ENCODE measurements at places on chromosomes 5 and 9. TPM values are rescaled to one million over a fixed set of nuclear protein-coding genes. Genes with fewer than 3 reads are reported as not detected.

DNA sequence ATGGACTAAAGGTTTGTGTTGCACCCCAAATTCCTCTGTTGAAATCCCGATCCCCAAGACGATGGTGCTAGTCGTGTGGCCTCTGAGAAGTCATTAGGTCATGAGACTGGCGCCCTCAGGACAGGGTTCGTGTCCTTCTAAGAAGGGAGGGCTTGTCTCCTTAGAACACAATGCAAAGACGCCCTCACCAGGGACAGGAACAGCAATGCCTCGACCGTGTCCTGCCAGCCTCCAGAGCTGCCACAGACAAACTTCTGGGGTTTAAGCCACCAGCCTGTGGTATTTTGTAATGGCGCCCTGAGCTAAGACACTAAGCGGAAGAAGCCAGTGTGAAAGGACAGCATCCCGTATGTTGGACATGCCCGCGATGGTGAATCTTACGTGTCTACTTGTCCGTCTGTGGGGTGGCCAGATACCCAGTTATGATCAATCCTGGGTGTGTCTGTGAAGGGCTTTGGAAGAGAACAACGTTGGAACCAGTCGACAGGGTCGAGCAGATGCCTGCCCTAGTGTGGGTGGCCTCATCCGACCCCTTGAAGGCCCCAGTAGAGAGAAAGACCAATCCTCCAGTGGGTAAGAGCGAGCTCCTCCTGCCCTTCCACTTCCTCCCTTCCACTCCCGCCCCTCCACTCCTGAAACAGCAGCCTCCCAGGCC, 279.2 kb upstream of the IRX2 start:
- H3K36me3 ChIP-seq: no peaks in the 10 kb centered on the region
- H3K4me3 ChIP-seq: no peak overlapping the region
- peaks cover 2% of the 10 kb centered on the region for H3K27me3 ChIP-seq
- no peak overlapping the region for H3K27ac ChIP-seq
- DNase-seq: no peak

DNA sequence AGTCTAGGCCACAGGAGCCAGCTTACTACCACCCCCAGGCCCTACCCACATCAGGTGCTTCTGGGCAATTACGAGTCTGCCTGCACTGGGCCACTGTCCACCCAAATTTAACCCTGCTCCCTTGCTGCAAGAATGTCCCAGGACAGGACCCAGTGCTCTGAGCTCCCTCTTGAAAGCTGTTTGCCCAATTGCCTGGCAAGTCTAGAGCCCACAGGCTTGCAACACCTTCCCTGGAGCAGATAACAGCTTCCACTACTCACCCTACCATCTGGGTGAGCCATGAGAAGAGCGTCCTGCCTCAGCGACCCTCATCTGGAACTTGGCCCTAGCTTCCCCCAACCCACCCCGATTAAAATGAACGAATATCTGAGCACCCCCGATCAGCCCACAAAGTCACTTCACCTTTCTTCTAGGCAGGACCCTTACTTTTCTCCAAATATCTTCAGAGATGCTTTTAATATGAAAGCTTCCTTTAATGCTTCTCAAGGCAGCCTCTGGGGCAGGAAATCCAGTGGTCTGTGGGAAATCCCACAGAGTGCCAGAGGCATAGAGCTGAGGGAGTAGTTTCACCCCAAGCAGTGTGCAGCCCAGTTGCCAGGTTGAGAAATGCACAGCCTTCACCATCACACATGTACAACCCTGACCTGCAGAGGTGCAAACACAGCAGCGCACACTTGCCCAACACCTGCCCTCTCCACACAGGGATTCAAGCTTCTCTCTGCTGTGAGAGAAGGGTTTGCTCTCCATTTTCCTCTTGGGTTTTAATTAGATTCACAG, 10.6 kb downstream of the ACSL6 start:
- peaks cover 6% of the 10 kb centered on the region for H3K27me3 ChIP-seq
- peaks cover 29% of the 10 kb centered on the region for H3K4me1 ChIP-seq
- peak; percentile 1 for DNase-seq
- H3K36me3 ChIP-seq: no peaks in the 10 kb centered on the region

DNA sequence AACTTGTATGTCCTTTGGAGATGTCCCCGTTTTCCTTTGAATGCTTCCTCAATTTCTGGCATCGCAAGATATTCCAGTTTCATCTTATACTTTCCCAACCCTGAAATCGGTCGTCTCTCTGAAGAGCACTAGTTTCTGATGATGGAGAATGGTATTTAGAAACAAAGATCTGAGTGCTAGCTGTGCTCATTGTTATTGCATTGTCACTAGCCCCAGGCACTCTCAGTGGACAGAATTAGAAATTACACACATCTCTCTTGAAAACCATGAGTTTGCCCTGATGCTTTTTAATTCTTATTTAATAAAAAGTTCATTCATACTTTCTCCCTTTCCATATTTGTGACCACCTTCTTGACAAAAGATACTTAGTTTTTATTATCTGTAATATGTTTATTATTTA, 67.7 kb downstream of the C9orf152 start:
- peaks cover 11% of the 10 kb centered on the region for H3K27me3 ChIP-seq
- peaks cover 31% of the 10 kb centered on the region for H3K4me1 ChIP-seq
- no peak overlapping the region for H3K4me3 ChIP-seq
- no peak overlapping the region for H3K27ac ChIP-seq
- peaks cover 12% of the 10 kb centered on the region for H3K36me3 ChIP-seq

GRCh38 chr5:170513856-170514525, 10.2 kb downstream of the KCNIP1 start:
- H3K27me3 ChIP-seq: no peaks in the 10 kb centered on the region
- no peaks in the 10 kb centered on the region for H3K36me3 ChIP-seq
- DNase-seq: no peak
- H3K27ac ChIP-seq: no peak overlapping the region
- H3K4me1 ChIP-seq: no peaks in the 10 kb centered on the region

DNA sequence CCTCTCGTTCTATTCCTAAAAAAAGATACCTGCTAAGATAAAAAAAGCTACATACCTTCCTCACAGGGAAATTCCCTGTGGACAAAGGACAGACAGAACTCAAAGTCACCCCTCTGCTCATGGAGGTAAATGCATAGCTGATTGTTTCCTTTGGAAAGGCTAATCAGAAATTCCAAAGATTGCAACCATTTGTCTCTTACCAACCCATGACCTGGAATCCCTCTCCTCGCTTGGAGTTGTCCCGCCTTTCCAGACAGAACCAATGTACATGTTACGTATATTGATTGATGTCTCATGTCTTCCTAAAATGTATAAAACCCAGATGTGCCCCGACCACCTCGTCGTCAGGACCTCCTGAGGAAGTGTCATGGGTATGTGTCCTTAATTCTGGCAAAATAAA, 49.2 kb upstream of the LIFR start:
- H3K27ac ChIP-seq: no peak overlapping the region
- no peaks in the 10 kb centered on the region for H3K4me1 ChIP-seq
- H3K4me3 ChIP-seq: no peak overlapping the region
- H3K27me3 ChIP-seq: peaks cover 3% of the 10 kb centered on the region
- H3K36me3 ChIP-seq: no peaks in the 10 kb centered on the region

- no peaks in the 10 kb centered on the region for H3K36me3 ChIP-seq
- no peak overlapping the region for H3K4me3 ChIP-seq
- H3K27me3 ChIP-seq: no peaks in the 10 kb centered on the region
- no peaks in the 10 kb centered on the region for H3K4me1 ChIP-seq
- H3K27ac ChIP-seq: no peak overlapping the region
Measured at GRCh38 chr9:107932601-107933000, 443.0 kb upstream of the KLF4 start.

- no peak overlapping the region for H3K4me3 ChIP-seq
- H3K27me3 ChIP-seq: no peaks in the 10 kb centered on the region
- H3K4me1 ChIP-seq: peaks cover 9% of the 10 kb centered on the region
Measured at GRCh38 chr9:6894135-6894534, 136.4 kb downstream of the KDM4C start.

- DNase-seq: no peak
- H3K4me1 ChIP-seq: peaks cover 8% of the 10 kb centered on the region
- peaks cover 14% of the 10 kb centered on the region for H3K36me3 ChIP-seq
Measured at GRCh38 chr5:4191041-4191440, 595.4 kb downstream of the IRX1 start.

- peaks cover 20% of the 10 kb centered on the region for H3K4me1 ChIP-seq
- H3K27ac ChIP-seq: peak overlapping the region; percentile 70
- peaks cover 6% of the 10 kb centered on the region for H3K27me3 ChIP-seq
- H3K36me3 ChIP-seq: no peaks in the 10 kb centered on the region
- DNase-seq: peak; percentile 71
Measured at GRCh38 chr5:54518146-54518817, 723 bp downstream of the SNX18 start.

- no peak overlapping the region for H3K27ac ChIP-seq
- peaks cover 6% of the 10 kb centered on the region for H3K4me1 ChIP-seq
- no peaks in the 10 kb centered on the region for H3K36me3 ChIP-seq
- no peaks in the 10 kb centered on the region for H3K27me3 ChIP-seq
Measured at GRCh38 chr5:56588636-56589480, 226.5 kb upstream of the MAP3K1 start.

DNA sequence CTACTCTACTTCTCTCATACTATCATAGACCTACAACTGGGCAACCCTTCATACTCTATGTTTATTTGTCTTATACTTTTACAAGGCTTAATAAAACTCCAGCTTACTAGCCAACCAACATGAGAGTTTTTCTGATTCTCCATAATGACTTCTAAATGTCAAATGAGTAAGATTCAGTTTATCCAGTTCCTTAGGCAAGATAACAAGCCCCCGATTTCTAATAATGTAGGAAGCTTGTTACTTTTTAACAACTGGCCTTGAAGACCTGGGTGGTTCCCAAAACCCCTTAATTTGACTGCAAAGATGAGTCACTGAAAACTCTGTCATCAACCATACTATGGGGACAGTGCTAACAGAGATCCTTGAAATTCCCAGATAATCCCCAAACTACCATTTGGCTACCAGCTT, 294.6 kb upstream of the ACTBL2 start:
- H3K4me1 ChIP-seq: no peaks in the 10 kb centered on the region
- H3K27ac ChIP-seq: no peak overlapping the region
- DNase-seq: no peak
- H3K4me3 ChIP-seq: no peak overlapping the region

DNA sequence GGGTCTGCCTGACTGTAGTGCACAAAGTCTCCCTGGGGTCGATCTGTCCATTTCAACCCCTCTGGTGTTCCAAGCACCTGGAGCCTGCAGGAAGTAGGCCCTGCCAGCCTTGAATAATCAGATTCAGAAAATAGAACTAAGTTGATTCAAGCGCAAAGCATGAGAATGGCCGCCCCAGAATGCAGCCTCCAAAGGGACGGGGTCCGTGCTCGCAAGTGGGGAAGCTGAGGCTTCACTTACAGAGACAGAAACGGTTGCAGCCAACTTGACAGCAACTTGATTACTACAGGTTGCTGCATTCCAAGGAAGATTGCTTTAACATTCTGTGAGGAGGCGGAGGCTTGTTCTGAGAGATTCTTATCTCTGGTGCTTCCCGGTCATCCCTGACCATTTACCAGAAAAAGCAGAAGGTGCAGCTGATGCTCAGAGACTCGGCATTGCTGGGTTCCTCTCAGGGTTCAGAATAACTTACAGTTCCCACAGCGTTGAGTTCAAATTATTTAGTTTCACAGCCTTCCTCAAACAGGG, 14.9 kb upstream of the LRRC14B start:
- no peak overlapping the region for H3K4me3 ChIP-seq
- no peaks in the 10 kb centered on the region for H3K4me1 ChIP-seq
- no peak overlapping the region for H3K27ac ChIP-seq
- DNase-seq: no peak
- peaks cover 6% of the 10 kb centered on the region for H3K27me3 ChIP-seq
- H3K36me3 ChIP-seq: no peaks in the 10 kb centered on the region

The ABCA1 gene
- 146 TPM for total RNA-seq

The UQCRQ gene
- 163 TPM for total RNA-seq

The STPG3 gene
- total RNA-seq: not detected

The YTHDC2 gene
- 39.9 TPM for total RNA-seq

The PCDHB12 gene
- total RNA-seq: 14.4 TPM

The HAVCR1 gene
- not detected for total RNA-seq
